ENCODE measurements at places on chromosomes 4 and X. TPM values are rescaled to one million over a fixed set of nuclear protein-coding genes. Genes with fewer than 3 reads are reported as not detected.

ZNF185 gene
- total RNA-seq: 0.82 TPM

- no peak overlapping the region for H3K27ac ChIP-seq
- peaks cover 30% of the 10 kb centered on the region for H3K4me1 ChIP-seq
- H3K36me3 ChIP-seq: no peaks in the 10 kb centered on the region
- DNase-seq: no peak
- no peaks in the 10 kb centered on the region for H3K27me3 ChIP-seq
Observed at GRCh38 chr4:37981844-37982720, 21.9 kb downstream of the PTTG2 start.

CXorf58 gene
- not detected for total RNA-seq

POU3F4 gene
- total RNA-seq: not detected

AFF2 gene
- total RNA-seq: 0.36 TPM

DRD5 gene
- not detected for total RNA-seq

DNA sequence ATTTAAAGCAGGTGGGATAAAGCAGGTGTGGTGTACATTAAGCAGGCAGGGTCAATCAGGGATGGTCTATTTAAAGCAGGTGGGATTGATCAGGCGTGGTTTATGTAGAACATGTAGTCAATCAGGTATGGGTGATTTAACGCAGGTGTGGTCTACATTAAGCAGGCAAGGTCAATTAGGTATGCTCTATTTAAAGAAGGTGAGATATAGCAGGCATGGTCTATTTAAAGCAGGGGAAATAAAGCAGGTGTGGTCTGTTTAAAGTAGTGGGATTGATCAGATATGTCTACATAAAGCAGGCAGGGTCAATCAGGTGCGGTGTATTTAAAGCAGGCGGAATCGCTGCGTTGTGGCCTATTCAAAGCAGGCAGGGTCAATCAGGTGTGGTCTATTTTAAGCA is 88.6 kb upstream of the MXRA5 start:
- no peaks in the 10 kb centered on the region for H3K36me3 ChIP-seq
- no peak overlapping the region for H3K27ac ChIP-seq
- no peaks in the 10 kb centered on the region for H3K4me1 ChIP-seq
- DNase-seq: no peak
- no peak overlapping the region for H3K4me3 ChIP-seq
- no peaks in the 10 kb centered on the region for H3K27me3 ChIP-seq

Data from activated CD4-positive, alpha-beta memory T cell treated with anti-CD3 and anti-CD28 coated beads for 36 hours (primary cell).